NB4 (cell line): ENCODE measurements at places on chromosomes 4 and X.

DNA sequence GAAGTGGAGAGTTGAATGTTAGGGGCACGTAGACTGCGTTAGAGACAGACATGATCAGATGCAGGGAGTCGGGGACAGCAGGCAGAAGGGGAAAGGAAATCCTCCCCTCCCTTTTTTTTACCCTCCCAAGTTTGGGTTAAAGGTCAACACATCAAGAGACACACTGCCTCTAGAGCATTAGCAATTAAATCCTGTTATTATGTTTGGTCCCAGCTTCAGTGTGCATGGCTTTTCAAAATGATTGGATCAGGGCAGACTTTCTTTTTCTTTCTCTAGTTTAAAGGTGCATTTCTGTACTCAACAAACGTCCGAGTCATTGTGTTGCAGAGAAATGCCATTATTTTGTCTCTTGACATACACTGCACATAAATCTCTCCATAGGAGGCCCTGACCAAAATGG is 63.9 kb downstream of the USP26 start:
- DNase-seq: no peak

GRCh38 chrX:105910563-105911105 is 88.3 kb downstream of the NRK start:
- no peak for DNase-seq

GRCh38 chr4:1291996-1292702 is 2.5 kb downstream of the MAEA start:
- DNase-seq: no peak

GRCh38 chrX:3204606-3205005 is 141.8 kb downstream of the MXRA5 start:
- no peak for DNase-seq

DNA sequence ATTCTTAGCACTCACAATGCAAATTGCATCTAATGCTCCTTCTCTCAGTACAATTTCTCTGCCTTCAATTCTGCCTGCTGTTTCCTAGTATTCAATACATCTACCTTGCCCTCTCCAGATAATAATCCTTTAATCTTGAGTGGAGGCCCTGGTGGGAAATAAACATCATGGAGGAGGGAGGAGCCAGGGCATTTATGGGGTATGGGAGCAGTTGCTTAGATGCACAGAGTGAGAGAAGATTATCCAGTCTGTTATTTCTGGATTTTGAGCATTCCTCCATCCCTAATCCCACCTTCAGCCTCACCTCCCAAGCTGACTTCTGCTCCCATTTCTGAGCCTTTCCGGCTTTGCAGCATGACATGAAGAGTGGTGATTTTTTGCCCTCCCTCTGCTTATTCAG is 127.9 kb upstream of the PPP3CA start:
- DNase-seq: no peak

DNA sequence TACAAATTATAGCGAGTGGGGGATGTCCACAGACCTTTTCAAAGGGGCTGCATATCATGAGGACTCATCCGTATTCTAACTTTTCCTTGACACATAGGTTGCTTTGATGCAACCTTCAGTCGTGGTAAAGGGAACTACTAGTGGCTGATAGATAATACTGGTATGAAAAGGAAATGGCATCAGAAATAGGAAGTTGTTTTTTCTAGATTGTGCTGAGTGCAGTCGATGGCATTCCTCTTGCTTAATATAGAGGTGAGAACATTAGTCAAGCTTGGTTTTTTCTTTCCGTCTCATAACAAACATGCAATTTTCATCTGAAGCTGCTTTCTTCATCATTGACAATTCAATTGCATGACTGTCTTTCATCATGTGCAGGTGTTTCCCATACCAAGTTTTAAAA is 16.6 kb downstream of the ENPEP start:
- DNase-seq: peak; percentile 37

GRCh38 chr4:126976850-126977632 is 655.7 kb upstream of the INTU start:
- no peak for DNase-seq

- no peak for DNase-seq
These were observed 27.7 kb downstream of the PAK3 start for GRCh38 chrX:111123606-111124179.

- DNase-seq: no peak
These were observed 90.8 kb downstream of the IRF2 start for GRCh38 chr4:184383497-184384055.

- DNase-seq: no peak
These were observed 33.7 kb downstream of the DHX15 start for GRCh38 chr4:24550441-24551175.

DNA sequence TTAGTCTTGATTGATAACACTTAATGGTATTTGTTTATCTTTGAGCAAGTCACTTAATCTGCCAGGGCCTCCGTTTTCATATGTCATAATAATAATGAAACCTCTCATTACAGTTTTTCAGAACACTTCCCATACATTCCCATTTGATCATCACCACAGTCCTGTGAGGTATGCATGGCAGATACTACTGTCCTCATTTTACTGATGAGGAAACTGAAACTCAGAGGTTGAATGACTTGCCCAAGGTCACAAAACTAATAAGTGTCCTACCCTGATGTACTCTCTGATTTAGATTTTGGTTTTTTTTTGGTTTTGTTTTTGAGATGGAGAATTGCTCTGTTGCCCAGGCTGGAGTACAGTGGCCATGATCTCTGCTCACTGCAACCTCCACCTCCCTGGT is 25.7 kb downstream of the ZFX start:
- DNase-seq: no peak

DNA sequence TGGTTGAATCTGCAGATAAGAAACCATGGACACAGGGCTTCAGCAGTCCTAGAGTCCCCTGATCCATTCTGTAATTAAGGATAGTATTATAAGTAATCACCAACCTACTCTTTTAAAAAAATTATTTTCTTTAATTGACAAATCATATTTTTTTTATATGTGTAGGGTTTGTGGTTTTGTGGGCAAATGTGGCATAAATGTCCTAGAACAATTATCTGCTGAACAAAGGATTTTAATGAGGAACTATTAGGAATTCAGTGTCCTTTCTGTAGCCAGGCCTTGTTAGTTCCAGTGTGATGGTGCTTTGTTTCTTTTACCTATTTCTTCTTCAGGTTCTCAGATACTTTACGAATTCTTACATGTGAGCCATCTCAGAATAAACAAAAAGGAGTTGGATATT is 32.4 kb downstream of the PRIMPOL start:
- DNase-seq: no peak

DNA sequence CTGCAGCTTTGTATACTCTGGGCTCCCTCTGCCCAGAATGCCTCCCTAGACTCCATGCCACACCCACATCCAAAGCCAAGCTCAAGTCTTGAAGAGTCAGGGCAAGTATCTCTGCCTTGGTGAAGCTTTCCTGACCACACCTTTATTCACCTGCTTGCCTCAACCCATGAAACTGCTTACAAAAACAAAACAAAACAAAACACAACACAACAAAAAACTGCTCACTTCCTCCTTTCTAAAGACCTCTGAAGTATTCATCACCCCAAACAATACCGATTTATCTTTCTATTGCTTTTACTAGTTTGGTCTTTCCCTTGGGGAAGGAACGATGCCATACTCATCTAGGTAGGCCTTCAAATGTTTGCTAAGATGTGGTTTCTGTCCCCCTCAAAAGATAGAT is 45.0 kb downstream of the TMEM165 start:
- no peak for DNase-seq

GRCh38 chrX:136616987-136617685 is 30.8 kb upstream of the CD40LG start:
- DNase-seq: no peak

DNA sequence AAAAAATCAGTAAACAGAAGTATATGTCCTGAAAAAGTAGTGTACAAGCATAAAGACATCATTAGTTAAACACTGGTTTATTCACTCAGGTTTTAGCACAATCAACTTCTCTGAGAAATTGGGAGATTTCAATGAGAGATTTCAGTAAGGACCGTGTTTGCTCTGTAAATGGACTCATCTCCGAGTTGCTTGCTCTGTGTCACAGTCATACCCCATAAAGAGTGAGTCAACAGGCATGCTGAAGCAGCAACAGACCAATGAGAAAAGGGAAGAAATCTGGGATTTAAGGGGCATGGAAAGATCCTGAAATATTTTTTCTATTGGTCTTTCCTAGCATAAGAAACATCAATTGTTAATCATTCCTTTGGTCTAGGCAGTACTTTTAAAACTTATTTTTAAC is 4.7 kb downstream of the GLUD2 start:
- no peak for DNase-seq

GRCh38 chr4:102438396-102439235 is 62.5 kb upstream of the NFKB1 start:
- DNase-seq: no peak

DNA sequence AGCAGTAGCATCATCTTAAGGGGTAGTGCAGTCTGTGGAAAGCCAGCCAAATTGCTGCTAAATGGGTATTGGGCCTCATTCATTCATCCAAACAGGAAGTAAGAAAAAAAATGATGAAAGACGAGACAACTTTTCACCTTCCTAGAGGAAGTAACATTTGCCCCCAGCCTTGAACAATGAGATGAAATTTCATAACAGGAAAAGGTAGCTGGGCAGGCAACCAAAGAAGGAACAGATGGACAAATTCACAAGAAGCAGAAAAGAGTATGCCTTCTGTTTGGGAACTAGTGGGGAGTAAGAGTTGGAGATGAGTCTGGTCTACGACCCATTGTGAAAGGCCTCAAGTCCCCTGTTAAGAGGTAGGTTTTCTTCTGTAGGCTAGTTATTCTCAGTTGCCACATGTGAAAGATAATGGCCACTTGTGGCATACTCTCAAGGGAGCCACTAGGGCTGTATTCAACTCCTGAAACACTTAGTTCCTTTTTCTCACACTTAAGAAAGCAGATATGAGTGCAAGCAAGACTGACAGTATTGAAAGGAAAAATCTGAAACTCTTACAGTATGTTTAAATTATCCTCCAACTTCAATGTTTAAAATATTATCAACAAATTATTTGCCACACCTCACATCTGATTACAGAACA is 190.4 kb downstream of the AR start:
- DNase-seq: peak; percentile 34

- no peak for DNase-seq
These were observed 9.9 kb downstream of the VEGFC start for GRCh38 chr4:176782794-176783193.

DNA sequence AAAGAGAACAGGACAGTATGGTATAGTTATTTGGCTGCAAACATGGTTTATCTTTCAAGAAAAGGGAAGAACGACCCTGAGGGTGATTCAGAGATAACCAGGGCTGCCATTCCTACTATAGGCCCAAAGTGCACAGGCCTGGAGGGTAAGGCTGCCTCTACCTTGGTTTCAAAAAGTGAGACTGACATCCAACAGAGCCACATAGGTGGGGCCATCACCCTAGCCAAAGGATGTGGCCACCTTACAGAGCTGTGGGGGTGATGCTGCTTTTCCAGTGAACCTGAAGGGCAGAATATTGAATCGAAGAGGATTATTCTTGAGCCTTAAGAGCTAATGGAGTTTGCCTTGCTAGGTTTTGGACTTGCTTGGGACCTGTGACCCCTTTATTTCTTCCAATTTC is 15.7 kb downstream of the SH2D1A start:
- DNase-seq: no peak

- no peak for DNase-seq
These were observed 7.8 kb upstream of the PLS3 start for GRCh38 chrX:115553171-115553570.

DNA sequence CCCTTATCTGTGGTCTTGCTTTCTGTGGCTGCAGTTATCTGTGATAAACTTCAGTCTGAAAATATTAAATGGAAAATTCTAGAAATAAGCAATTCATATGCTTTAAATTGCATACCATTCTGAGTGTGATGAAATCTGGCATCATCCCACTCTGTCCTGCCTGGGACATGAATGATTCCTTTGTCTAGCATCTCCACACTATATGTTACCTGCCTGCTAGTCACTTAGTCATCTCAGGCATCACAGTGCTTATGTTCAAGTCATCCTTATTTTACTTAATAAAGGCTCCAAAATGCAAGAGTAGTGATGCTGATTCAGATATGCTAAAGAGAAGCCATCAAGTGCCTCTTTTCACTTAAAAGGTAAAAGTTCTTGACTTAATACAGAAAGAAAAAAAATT is 14.3 kb upstream of the RAB9B start:
- DNase-seq: no peak

- no peak for DNase-seq
These were observed 1.5 kb downstream of the EREG start for GRCh38 chr4:74366367-74366911.

GRCh38 chrX:97123001-97123400 is 239.3 kb downstream of the RPA4 start:
- no peak for DNase-seq

GRCh38 chr4:116599859-116600258 is 485.5 kb downstream of the TRAM1L1 start:
- peak; percentile 24 for DNase-seq

DNA sequence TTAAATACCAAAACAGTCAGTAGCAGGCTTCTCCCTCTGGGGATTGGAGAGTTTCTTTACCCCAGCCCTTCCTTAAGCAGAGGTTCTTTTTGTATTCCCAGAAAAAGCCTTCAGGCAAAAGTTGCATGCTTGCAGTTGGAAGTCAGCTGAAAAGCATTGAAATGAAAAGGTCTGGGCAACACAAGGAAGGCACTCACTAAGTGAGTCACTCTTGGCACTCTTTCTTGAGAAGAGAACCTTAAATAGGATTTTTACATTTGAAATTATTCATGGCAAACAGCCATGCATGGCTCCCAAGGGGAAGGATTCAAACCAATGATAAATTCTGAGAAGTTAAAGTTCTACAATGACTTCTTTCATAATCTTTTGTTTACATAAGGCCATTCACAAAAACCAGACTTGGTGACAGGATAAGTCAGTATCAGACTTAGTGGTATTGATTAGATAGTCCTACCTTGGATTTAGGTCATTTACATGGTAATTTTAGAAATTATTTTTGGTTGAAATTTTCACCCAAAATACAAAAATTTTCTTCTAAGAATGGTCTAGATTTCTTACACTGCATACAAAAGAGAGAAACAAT is 2068.9 kb downstream of the PCDH7 start:
- DNase-seq: no peak
